ENCODE measurements at places on chromosomes 3 and 15.

DNA sequence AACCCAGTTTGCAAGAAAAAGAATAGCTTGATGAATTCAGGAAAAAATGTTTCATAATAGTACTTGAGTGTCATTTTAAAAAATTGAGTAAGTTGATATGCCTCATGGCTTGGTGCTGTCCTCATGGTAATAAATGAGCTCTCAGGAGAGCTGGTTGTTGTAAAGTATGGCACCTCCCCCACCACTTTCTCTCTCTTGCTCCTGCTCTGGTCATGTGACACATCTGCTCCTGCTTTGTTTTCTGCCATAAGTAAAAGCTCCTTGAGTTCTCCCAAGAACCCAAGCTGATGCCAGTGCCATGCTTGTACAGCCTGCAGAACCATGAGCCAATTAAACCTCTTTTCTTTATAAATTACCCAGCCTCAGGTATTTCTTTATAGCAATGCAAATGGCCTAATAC, 108.8 kb upstream of the CRBN start:
- DNase-seq: no peak

GRCh38 chr15:99451484-99451883, 114.3 kb upstream of the MEF2A start:
- no peak for DNase-seq

DNA sequence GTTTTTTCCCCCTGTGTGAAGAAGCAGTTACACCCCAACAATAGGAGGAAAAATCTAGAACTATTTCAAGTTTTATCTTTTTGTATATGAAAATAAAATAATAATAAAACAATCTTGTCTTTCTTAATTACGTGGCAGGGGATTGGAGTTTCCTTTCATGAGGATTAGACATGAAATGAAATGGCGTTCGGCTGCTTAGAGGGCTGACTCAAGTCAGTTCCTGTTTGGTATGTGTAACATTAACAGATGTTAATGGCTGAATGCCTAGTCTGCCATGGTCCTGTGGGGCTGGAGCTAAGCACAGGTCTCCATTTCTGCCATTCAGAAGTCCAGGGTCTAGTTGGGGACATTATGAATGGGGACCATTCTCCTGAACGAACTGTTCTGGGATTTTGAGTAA, 3.1 kb upstream of the EXOG start:
- DNase-seq: no peak

DNA sequence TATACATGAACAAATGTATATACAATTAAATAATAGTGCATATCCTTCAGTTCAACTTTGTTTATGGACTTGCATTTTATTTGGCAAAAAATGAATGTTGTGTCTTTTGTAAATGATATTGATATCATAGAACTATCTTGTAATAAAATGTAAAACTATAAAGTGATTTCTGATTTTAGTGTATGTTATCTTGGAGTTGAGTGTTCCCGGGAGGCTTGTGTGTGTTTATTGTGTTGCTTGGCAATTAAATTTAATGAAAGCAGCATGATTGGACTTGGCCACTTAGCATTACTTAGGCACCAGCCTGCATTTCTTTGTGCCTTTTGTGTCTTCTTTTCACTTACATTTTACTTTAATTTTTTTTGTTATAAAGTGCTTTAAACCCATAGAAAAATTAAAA, 10.6 kb downstream of the ARHGEF26 start:
- no peak for DNase-seq

GRCh38 chr15:87858651-87859050, 397.9 kb downstream of the NTRK3 start:
- no peak for DNase-seq

DNA sequence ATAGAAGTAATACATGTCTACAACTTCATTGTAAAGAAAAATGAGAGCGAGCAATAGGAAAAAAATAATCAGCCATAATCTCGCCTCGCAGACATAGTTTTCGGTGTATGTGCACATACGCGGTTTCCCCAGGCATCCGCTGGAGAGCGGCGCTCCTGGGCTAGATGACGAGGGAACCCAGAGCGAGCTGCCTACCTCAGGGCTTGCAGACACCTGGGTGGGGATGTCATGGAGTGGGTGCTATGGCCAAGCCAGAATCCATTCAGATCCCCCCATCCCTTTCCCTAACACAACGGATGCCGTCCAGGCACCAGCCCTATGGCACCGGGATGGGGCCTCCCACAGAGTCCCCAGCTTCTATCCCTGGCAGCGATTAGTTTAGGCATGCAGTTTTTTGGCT, 4.5 kb upstream of the CFAP100 start:
- no peak for DNase-seq

DNA sequence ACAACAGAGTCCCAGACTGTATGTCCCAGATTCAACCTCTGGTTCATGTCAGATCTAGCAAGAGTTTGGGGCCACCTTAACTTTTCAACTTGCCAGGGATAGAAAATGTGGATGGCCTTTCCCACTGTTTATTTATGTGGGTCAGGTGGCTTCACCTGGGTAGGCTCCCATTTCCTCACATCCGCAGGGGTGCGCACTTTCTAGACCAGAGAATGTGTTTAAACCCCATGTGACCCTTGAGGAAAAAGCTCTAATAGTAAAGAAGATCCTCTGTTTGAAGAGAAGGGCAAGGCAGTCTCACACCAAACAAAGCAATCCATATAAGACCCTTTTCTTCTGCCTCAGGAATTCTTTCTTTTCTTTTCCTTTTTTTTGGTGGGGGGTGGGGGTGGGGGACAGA, 167.2 kb upstream of the TSC22D2 start:
- no peak for DNase-seq

- DNase-seq: no peak
These were observed 127.9 kb downstream of the SLC25A26 start for GRCh38 chr3:66348704-66349103.

- DNase-seq: no peak
These were observed 72.2 kb downstream of the TOP2B start for GRCh38 chr3:25592510-25592968.

DNA sequence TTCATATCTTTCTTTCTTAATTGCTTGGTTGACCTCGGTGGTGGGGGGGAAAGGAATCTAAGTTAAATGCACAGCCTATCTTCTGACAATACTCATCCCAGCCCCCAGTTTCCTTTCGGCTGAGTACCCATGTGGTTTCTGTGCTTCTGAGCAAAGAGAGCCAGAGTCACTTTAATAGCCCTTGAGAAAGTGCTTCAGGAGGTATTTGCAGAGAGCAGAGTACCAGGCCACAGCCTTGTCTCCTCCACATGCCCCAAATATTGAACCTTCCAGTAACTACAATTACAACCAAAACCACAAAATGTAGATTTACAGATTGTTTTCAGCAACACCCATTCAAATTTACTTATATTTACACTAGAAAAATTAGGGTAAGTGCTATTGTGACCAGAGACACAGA, 647.4 kb downstream of the NR2F2 start:
- DNase-seq: no peak

DNA sequence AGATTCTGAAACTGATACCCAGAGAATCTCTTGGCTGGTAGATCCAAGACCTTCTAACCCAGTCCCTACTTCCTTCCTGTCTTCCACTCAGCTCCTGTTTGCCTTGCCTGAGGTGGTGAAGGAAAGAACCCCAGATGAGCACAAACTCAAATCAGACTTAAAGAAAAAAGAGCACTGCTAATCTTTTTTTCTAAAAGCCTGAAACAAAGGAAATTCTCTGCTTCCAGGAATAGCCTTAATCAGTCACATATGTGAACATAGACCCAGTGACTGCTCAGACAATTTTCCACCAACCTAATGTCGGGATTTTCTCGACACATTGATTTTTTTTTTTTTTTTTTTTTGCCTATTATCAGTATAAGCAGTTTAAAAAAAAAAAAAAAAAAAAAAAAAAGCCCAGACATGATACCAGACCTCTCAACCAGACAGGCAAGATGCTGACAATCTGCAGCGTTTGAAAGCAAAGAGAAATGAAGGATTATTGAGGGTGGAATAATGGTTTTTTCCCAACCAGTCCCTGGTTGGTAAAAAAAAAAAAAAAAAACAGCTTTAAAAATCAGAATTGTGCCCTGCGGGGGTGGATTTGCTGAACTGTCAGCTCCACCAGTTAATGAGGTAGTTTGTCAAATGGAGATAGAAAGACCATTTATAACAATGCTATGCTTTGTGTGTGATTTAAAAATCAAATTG, 256.8 kb upstream of the RARB start:
- no peak for DNase-seq

GRCh38 chr3:195097331-195098255, 173.4 kb downstream of the XXYLT1 start:
- no peak for DNase-seq

GRCh38 chr3:25479727-25480010, 51.6 kb downstream of the RARB start:
- no peak for DNase-seq

DNA sequence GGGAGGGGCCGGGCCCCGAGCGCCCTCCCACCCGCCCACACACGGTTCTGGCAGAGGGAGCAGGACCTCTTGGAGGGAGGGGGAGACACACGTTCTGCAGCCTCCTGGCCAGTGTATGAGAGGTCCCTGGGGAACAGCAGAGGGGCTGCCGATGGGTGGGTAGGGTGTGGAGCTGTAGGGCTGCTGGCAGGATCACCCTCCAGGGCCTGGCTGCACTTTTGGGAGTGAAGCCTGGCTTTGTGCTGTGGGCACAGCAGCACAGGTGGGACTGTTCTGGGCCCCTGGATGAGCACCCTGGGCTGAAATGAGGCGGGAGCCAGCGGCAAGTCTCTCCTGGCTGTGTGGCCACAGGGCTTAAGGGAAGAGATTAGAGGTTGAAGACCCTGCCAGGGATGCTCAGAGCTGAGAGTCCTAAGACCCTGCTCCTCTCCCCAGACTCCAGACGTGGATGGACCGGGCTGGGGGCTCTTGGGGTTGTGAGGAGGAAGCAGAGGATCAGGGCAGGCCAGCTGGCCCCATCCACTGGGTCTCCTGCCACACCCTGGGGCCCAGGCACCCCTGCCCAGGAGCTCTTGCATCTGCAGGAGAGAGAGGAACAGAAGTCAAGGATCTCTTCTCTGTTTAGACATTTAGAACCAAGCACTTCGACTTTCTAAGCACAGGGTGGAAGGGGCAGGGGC, 45.2 kb downstream of the RGMA start:
- no peak for DNase-seq

DNA sequence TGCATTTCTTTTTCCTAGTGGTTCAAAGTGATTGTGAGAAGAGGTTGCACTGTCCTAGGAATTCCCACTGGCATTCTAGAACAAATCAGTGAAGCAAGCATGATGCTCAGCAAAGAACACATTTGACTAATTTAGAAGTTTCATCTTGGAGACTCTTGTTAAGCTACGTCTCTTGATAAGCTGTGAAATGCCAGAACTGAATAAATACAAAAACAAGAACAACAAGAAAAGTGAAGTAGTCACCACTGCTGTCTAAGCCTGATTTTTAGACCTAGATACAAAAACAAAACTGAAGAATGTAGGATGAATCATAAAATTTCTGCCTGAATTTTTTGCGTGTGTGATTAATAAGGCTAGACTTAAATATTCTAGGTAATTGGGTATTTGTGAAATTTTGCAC, 1162.4 kb downstream of the TUSC7 start:
- no peak for DNase-seq

- no peak for DNase-seq
These were observed 218.3 kb upstream of the LYSMD4 start for GRCh38 chr15:99951511-99951910.

GRCh38 chr15:45378149-45378912, at the start of gene GATM:
Gene GATM, minus strand, starts transcription at chr15:45378544. Its CDS starts 91 bp downstream, at chr15:45378453.
- no peak for DNase-seq

DNA sequence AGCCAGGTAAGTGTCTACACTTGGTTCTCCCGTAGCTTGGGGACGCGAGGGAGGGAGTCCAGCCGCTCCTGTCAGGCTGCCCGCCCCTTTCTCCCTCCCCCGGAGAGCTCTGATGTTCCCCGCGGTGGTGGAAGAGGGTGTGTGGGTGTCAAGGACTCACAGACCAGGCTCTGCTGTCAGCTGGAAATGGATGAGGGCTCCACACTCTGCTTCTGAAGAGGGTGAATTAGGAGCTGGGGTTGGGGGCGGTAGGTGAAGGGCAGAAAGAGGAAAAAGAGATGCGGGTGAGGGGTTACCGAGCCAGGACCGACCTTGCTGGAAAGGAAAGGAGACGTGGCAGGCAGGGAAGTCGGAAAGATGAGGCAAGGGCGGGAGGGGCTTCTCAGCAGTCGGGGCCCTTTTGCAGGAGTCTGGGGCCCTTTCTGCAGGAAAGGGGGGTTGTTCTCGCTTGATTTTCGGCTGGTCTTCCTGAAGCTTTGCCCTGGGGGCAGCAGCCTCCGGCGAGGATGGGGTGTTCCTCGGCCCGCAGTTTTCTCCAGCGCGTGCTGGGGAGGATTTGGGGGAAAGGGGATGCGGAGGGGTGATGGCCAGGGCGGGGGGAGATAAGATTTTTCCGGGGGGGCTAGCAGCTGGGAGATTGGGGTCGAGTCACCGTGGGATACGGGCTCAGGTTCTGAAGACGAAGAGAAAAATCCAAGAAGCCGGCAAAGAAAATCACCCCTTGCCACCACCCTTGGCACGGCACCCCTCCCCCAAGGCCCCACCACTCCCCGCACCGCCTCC, 602 bp upstream of the BAHD1 start:
- DNase-seq: no peak

DNA sequence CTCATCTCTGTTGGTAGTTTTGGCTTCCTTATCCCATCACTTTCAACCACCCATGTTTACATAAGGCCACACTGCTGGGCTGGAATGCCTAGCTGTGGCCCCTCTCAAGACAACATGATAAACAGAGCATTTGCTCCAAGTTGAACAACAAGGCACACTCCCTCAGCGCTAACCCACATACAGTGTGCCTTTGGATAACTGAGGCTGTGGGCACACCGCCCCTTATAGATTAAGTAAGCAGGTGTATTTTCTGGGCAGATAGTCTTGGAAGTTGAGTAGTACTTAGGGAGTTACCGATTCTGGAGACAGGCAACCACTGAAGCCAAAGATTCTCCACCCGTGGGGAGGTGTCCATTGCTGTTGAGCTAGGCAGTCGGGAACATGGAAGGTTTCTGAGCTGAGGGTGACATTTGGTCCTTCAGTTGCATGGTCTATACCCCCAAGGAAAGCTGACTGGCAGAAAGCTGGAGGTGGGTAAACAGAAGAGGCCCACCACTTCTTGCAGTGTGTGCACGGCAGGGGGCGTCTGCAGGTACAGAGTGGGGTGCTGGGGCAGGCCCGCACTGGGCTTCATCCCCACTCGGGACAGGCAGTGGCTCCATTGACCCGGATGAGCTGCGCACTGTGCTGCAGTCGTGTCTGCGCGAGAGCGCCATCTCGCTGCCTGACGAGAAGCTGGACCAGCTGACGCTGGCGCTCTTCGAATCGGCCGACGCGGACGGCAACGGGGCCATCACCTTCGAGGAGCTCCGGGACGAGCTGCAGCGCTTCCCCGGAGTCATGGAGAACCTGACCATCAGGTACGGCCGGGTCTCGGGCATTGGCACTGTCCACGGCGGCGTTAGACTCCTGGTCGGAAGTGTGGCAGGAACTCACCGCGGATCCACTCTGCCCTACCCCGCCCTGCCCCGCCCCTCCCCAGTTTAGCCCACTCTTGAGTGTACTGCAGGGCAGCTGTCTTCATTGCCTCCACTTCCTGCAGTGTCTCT, 16.8 kb downstream of the NOX5 start:
- no peak for DNase-seq

GRCh38 chr3:458653-459310, 262.2 kb downstream of the CHL1 start:
- no peak for DNase-seq

- DNase-seq: no peak
These were observed 8.4 kb downstream of the FRMD5 start for GRCh38 chr15:44186705-44187104.

- no peak for DNase-seq
These were observed 14.5 kb downstream of the TMEM158 start for GRCh38 chr3:45211466-45212094.

GRCh38 chr3:35744419-35744818, 105.1 kb downstream of the ARPP21 start:
- DNase-seq: no peak

Measured in cortex of kidney (tissue), 1 donor.